A549 treated with DMSO at 1 μM for 4 hours (cell line): ENCODE measurements at places on chromosomes 1 and 21. TPM values are rescaled to one million over a fixed set of nuclear protein-coding genes. Genes with fewer than 3 reads are reported as not detected.

The LRRN2 gene
- 15.3 to 20.3 TPM (median 16.6 TPM) in 5 replicates for total RNA-seq

The BATF3 gene
- 20.1 to 31.4 TPM (median 29.6 TPM) in 5 replicates for total RNA-seq

The UBASH3A gene
- total RNA-seq: 0.16 to 0.34 TPM (median 0.24 TPM) in 4 of 5 replicates, not detected in the other

The PIK3R3 gene
- total RNA-seq: 0.77 to 1.0 TPM (median 0.89 TPM) in 5 replicates

The GUCA2B gene
- total RNA-seq: 0.21 to 0.45 TPM in 2 of 5 replicates, not detected in the others

The APOBEC4 gene
- not detected in 5 replicates for total RNA-seq

The CFAP74 gene
- 0.02 TPM in 1 of 5 replicates, not detected in the others for total RNA-seq

The BRINP2 gene
- 0.06 to 0.20 TPM (median 0.09 TPM) in 5 replicates for total RNA-seq

The PCP4 gene
- not detected in 5 replicates for total RNA-seq

The FABP3 gene
- total RNA-seq: not detected in 5 replicates

The FOXD2 gene
- 0.39 to 0.53 TPM (median 0.43 TPM) in 5 replicates for total RNA-seq

The KLF17 gene
- total RNA-seq: 0.18 to 0.64 TPM (median 0.31 TPM) in 5 replicates

The SUSD4 gene
- 0.34 to 1.2 TPM (median 0.73 TPM) in 5 replicates for total RNA-seq

The FAM229A gene
- 1.8 to 5.2 TPM (median 4.0 TPM) in 5 replicates for total RNA-seq
